ENCODE measurements at places on chromosomes 4 and X.

DNA sequence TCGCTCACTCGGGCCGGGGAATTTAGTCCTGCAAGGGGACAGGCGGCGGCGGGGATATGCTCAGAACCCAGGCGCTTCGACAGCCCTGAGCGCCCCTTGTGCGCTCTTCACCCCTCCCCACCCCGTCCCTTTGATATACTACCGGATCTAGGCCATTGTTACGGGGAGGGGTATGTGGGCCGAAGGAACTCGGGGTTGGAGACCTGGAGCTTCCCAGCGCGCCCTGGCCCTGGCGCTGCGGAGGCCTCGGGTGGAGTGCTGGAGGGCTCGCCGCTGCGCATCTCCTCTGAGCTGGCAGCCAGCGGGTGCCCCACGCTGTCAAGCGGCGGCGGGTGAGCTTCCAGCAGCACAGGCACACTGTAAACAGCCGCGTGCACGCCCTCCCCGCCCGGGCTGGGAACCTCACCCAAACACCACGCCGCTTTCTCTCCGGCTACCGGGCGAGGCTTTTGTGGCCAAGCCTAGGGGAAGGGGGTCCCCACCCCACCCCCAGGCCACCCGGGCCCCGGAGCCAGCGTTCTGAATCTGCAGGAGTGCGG, 54.5 kb upstream of the BCOR start:
- DNase-seq, result no peak

DNA sequence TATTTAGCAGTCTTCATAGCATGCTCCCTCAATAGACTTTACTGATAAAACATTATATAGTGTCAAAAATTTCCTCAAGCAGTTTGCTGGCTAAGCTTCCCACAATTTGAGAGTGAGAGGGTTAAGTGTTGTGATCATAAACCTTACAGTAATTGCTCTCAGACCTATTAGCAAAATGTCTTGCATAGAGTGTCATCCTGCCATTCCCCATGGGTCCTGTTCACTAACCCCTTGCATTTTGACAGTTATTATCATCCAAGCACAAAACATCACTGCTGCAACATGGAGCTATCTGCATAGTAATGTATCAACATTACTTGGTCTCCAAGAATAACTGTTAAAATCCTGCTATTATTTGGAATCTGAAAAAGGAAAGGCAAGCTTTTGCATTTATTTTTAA, 196.1 kb upstream of the GK2 start:
- DNase-seq, result no peak

GRCh38 chr4:17578482-17578891, 1.5 kb downstream of the LAP3 start:
- no peak for DNase-seq

DNA sequence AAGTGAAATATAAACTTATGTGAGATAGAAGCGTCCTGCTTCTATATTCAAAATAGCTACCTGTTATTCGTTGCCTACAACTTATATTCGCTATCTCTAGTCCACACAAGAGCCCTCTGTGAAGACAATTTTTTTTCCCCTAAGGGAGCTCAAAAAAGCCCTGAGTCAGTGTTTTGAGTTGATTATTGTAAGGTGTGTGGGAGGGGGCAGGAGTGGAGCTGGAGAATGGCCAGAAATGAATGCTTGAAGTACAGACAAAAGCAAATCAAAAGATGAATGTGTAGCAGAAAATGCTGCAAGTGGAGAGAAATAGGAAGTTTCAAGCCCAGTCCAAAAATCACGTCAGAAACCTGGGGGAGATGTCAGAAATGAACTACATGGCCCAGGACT, 655.0 kb upstream of the LCORL start:
- DNase-seq, result no peak

- DNase-seq, result no peak
These were observed 566 bp downstream of the ATP11C start for GRCh38 chrX:139932073-139932900.

DNA sequence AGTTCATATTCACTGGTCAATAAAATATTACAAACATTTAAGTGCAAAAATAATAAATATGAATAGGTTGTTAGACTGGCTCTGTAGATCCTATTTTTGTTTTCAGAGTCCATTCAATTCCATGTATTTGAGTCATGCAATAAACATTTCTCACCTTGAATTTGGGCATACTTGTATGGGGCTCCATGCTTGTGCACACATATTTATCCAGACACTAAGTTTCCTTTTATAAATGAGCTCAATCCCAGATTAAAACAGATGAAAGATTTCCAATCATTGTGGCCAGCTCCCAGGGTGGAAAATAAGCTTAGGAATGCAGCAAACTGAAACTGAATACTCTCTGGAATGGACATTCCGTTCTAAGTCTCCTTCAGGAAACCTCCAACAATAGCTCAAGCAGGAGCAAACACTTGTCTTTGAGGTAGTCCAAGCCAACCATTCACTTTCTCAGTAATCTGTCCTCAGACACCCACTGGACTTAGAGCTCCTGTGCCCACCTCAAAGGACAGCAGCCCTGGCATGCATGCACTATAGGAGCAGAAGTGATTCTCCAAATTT, 16.4 kb downstream of the DMD start:
- no peak for DNase-seq

DNA sequence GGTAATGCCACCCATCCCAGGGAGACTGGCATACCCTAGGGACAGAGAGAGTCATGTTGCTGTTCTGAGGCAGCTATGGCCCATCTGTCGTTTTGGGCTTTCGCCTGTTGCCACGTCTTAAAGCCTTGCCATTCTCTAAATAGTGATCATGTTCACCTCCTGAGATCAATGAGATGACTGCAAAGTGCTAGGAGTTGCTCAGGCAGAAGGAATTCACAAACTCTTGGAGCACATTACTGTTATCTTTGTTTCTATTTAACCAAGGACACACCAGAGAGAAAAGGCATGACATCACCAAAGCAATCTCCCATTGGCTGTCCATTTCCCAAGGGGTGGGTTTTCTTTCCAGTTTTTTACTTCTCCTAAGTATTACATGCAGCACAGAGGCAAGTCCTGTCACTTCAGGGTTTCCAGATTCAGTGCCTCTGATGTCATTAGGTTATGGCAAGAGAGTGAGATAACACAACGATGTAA, 37.1 kb upstream of the SETD7 start:
- no peak for DNase-seq

GRCh38 chrX:23578079-23578478, 89.2 kb upstream of the PRDX4 start:
- DNase-seq, result no peak

- DNase-seq, result no peak
These were observed 284.3 kb upstream of the RASGEF1B start for GRCh38 chr4:81756042-81756441.

DNA sequence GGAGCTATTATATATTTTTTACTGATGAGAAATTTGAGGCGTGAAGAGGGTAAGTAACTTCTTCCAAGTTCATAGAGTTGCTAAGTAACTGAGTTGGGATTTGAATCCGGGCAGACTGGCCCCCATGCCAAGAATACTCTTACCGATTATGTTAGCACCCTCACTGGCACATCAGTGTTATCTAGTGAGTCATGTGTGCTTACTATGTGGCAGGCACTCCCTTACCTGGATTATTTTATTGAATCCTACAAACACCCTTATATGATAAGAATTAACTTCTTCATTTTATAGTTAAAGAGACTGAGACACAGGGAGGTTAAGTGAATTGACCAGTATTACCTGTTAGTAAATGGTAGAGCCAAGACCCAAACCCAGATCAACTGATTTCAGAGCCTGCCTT, 20.9 kb downstream of the MTHFD2L start:
- no peak for DNase-seq

DNA sequence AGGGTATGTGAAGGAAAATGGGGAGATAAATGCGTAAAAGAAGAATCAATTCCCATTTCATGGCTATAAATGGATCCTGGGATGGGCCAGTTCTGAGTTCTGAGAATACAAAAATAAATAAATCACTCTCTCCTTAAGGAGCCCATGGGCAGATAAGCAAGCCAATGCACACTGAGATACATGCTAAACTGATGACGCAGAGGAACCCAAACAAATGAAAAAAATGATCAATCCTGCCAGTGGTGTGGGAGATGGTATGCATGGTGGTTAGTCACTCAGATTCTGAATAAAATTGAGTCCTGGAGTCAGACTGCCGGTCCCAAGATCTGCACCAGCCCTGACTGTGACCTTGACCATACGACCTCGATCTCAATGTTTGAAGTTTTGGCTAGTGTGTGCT, 59.7 kb downstream of the NEIL3 start:
- no peak for DNase-seq

DNA sequence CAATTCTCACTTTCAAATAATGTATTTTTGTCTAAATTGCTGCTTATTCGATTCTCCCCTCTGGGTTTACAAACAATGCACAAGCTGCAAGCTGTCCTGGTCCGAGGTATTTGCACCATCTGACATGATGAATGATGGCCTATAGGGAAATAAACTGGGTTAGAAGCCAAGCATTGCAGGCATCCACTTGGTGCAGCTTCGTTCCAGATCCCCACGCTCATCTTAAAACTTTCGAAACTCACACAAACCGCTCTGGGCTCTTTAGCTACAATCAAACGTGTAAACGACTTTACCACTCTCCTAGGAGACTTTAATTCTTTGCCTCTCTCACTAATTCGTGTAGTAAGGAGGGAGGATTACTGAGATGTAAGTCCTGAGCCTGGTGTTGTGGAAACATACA, 19.0 kb downstream of the PHKA2 start:
- no peak for DNase-seq

DNA sequence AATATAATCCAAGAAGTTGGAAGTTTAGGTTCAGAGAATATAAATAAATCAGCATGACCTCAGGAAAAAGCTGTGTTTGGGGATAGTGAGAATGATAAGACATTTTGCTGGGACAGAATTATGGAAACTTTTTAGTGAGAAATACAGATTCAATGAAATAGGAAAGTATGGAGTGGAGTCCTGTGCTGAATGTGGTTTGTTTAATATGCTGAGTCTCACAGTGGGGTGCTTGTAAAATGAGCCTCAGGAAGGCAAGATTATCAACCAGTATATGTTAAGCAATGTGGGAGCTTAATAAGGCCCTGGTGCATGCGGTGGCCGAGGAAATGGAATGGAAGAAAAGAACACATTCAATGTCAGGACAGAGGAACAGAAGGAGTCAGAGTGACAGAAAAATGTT, 1554.7 kb upstream of the TENM3 start:
- DNase-seq, result no peak

DNA sequence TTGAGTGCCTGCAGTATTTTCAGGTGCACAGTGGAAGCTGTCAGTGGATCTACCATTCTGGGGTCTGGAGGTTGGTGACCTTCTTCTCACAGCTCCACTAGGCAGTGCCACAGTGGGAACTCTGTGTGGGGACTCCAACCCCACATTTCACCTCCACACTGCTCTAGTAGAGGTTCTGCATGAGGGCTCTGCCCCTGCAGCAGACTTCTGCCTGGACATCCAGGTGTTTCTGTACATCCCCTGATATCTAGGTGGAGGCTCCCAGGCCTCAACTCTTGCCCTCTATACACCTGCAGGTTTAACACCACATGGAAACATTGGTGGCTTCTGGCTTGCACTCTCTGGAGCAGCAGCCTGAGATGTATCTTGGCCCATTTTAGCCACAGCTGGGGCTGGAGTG, 17.0 kb upstream of the NELFA start:
- no peak for DNase-seq

DNA sequence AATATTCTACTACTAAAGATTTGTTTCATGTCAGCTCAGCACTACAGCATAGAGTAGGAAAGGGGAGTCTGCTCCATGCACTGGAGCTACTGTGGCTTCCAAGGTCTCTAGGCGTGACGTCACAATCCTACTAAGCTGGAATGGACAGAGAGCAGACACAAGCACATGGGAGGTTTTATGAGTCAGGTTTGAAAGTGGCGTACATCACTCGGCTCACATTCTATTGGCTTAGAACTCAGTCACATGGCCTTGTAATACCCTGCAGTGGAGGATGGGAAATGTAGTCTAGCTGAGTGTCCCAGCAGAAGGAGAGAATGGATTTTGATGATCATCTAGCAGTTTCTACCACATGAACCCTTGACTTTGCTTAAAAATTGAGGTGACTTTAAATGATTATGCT, 624.8 kb upstream of the ATOH1 start:
- DNase-seq, result no peak

DNA sequence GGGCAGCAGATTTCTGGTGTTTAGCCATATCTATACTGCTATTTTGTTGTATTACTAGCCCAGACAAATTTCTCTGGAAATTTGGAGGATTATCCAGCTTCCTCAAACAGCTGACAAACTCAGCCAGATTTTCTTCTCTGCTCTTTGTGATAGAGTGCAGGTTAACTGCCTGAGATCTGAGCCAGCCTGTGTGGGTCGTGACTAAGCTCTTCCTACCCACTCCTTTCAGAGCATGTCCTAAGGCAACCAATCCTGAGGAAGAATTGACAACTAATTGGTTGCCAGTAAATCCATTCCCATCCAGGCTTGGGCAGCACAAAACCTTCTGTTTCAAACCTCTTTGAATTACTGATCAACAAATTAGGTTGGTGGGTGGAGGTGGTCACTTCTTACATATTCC, 2.5 kb upstream of the GABRA2 start:
- no peak for DNase-seq

DNA sequence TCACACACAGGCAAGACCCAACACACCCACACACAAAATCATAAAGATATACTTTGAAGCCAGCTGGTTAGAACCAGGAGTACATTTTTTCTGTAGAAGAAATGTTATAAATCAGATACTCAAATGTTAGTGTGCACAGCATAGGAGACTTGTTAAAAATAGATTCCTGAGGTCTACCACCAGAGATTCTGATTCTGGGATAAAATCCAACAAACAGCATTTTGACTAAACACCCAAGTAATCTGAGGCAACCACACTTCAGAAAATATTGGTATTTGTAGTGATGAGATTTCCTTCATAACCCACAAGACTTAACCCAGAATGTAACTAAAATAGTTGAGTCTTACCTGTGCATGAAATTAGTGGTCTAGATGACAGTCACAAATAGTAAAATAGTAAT, 301.8 kb downstream of the HNRNPD start:
- no peak for DNase-seq
